ENCODE measurements at places on chromosomes 3 and 15.

- DNase-seq: no peak
These were observed 31.3 kb upstream of the BCL2L10 start for GRCh38 chr15:52143873-52144272.

DNA sequence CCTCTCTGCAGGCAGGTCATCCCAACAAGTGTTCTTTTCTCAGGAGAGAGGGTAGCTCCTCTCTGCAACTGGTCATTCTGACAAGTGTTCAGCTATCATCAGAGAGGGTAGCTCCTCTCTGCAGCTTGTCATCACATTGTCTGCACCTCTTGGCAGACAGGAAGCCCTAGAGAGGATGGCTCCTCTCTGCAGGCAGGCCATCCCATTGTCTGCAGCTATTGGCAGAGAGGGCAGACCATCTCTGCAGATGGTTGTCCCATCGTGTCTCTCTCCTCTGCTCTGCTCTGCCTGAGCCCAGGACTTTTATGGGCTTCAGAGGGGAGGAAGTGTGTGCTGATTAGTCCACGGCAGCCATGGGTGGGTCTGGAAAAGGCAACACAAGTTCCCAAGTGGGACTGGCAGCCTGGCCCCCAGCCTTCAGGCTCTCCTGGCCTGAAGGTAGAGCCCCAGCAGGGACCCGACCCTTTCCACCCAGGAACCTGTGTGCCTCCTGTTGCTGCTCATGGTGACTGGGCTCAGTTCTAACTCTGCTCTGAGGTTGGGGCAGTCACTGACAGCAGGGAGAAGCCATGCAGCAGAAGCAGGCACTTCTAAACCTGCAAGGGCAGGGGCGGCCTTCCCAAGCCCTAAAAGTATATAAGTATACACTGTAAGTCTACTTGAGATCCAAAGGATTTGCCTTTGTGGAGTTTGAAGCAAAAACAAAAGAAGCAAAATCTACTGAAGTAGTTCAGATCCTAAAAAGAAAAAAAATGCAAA, 637.9 kb downstream of the PLOD2 start:
- no peak for DNase-seq

DNA sequence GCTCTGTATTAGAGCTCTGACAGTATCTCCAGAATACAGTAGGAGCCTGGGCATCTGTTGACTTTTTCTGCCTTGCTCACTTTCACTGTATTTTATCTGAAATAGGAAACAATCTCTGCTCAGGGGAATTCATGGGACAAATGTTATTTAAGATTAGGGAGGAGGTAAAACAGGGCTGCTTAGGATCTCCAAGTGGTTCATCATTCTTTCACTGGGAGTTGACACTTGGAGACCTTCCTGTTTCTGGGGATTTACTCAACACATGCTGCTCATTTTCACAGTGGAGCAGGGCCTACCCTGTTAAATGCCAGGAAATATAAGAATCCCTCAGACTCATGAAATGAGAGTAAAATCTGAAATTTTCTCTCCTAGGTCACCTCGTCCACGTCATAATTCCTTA, 185.5 kb downstream of the GAP43 start:
- no peak for DNase-seq

DNA sequence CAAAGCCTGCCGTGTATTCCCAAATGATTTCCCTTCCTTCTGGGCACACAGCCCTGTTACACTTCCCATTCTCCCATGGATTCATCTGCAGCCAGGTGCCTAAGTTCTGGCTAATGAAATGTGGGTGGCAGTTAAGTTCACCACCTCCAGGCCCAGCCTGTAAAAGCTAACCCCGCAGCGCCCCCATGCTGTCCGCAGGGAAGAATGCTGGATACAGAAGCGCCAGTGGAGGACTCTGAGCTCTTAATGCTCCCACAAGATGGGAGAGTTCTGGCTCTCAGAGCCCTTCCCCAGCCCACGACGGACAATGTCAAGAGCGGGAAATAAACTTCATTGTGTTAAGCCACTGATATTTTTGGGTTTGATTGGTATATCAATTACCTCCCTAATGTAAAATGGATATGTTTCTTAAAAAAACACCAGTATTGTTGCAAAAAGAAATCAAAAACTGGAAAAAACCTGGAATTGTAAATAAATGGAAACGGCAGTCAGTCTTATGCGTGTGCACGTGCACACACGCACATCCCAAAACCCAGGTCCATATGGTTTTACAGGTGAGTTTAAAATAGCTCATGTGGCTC, 37.7 kb upstream of the FGD5 start:
- no peak for DNase-seq

GRCh38 chr15:69134791-69135190, 25.6 kb upstream of the GLCE start:
- DNase-seq: no peak

DNA sequence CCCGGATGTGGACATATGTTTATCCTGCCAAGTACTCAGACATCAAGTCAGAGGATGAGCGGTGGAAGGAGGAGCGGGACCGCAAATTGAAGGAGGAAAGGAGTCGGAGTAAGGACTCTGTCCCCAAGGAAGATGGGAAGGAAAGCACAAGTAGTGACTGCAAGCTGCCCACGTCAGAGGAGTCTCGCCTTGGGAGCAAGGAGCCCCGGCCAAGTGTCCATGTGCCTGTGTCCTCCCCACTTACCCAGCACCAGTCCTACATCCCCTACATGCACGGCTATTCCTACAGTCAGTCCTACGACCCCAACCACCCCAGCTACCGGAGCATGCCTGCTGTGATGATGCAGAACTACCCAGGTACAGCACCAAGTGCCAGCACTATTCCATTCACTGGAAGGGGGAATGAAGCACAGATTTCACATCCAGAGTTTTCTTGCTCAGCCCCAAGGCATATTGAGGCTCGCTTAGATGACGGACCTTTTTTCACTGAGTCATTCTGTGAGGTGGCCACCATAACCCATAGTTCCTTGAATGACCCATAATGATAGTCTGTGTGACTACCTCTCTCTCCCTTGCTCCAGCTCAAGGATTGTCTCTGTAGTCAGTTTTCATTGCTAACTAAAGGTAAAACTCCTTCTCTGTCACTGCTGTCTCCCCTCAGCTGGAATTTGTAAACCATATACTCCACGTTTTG, 97.1 kb downstream of the RBPMS2 start:
- DNase-seq: no peak

DNA sequence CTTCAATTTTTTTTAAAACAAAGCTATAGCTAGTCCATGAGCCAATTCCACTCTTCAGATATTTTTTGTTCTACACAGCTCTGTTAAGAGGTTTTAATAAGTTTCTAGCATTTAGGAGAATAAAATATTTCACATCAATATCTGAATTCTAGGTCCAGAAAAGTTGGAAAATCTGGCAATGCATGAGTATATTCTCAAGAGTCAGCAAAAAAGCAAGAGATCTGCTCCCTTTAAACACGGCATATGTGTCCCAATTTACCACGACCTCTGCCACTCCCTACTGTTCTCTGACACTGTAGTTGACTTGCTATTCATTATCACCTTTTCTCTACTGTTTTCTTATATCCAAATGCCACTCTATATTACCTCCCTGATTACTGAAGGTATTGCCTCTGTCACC, 145.1 kb upstream of the TGFBR2 start:
- no peak for DNase-seq

DNA sequence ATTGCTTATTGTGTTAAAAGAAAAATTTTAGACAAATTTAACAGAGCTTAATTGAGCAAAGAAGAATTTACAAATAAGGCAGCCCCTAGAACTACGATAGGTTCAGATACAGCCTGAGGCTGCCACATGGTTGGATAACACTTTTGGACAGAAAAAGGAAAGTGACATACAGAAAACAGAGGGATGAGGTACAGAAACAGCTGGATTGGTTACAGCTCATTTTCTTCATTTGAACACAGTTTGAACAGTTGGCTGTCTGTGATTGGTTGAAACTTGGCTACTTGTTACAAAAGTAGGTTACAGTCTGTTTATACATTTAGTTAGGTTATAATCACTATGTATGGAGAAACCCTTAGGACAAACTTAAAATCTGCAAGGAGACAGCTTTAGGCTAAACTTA, 46.0 kb downstream of the STARD9 start:
- no peak for DNase-seq

GRCh38 chr3:175255698-175256097, 396.6 kb downstream of the NAALADL2 start:
- DNase-seq: no peak

GRCh38 chr3:70726961-70727360, 414.5 kb upstream of the MDFIC2 start:
- no peak for DNase-seq

DNA sequence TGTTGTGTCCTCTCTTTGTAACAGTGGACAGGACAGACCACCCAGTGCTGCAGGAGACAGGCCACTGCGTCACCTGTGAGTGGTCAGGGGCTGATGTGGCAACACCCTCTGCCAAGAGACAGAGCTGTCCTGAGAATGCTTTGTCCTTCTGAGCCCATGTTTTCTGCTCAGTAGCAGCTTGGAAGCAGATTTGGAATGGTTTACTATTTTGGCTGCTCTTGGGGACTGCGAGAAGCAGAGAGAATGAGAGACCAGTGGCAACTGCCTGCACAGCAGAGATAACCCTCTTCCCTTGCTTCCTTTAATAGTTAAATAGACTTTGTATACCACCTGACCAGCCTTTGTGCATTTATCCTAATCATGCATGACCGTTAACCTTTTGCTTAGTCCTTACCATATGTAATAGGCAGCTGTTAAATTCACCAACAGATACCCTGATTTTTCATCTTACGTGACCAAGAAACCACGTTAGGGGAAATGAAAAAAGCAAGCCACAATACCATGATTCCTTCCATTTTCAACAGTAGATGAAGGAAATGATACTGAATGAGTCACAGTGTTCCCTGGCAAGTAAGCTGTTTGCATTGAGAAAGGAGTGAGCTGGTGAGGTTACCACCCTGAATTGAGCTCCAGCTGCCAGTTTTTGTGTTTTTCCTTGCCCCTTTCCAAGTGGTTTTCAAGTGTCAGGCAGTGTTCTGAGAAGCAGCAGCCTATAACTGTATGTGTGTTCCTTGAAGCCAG, 35.5 kb downstream of the B3GALNT1 start:
- DNase-seq: no peak

DNA sequence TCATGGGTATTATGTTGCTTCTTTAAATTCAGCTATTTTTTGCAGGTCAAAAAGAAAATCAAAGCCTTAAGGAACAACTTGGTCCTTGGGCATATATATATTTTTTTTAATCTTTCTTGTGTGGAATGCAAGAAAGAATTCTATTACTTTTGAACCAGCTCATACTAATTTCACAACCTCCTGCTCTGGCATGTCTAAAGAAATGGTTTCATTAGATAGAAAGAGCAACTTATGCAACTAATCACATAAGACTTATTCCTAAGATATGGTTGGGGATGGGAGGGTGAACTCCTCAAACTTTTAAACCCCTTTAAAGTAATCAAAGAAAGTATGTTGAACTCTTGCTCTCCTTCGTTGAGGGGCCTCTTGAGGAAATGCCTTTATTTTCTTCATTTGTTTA, 114.9 kb downstream of the GMNC start:
- no peak for DNase-seq

DNA sequence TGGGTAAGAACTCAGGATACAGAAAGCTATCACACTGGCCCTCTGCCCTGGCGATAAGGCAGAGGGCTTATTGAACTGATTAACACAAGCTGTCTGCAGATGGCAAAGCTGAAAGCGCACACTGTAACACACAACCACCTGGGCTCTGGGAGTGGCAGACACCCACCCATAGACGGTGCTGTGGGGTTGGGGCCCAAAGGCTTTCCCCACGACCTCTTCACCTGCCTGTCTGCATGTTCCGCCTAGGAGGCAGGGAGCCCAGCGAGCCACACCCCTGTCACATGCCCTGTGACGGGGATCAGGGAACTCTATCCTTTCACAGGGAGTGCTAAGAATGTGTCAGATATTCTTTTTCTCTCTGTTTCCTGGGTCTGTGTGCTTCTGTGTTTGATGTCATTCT, 12.1 kb upstream of the TFG start:
- no peak for DNase-seq

GRCh38 chr3:185473290-185473815, 25.5 kb downstream of the TMEM41A start:
- no peak for DNase-seq
